Cardiac muscle cell (in vitro differentiated cells and primary cell): ENCODE measurements at places on chromosomes 3 and 15. TPM values are rescaled to one million over a fixed set of nuclear protein-coding genes. Genes with fewer than 3 reads are reported as not detected.

- H3K4me1 ChIP-seq: no peaks in the 10 kb centered on the region
- H3K27me3 ChIP-seq: no peaks in the 10 kb centered on the region
- no peak for DNase-seq
- H3K36me3 ChIP-seq: no peaks in the 10 kb centered on the region
These were observed 45.4 kb downstream of the FGD5 start for GRCh38 chr3:14864131-14864530.

- H3K27ac ChIP-seq: no peak within 1 kb of the TSS
- H3K4me1 ChIP-seq: peaks cover 20% of the 10 kb centered on the region
- no peaks in the 10 kb centered on the region for H3K36me3 ChIP-seq
- peaks cover 9% of the 10 kb centered on the region for H3K27me3 ChIP-seq
These were observed at the start of gene THSD4 for GRCh38 chr15:71114887-71115566. Gene THSD4 (plus strand): TSS chr15:71115471.

The FETUB gene
- not detected in 2 replicates for total RNA-seq

GRCh38 chr15:99230867-99231266 is 18.5 kb downstream of the TTC23 start:
- DNase-seq: no peak
- H3K4me3 ChIP-seq: no peak overlapping the region

The SH3GL3 gene
- 38.2 and 79.6 TPM in 2 replicates for total RNA-seq

DNA sequence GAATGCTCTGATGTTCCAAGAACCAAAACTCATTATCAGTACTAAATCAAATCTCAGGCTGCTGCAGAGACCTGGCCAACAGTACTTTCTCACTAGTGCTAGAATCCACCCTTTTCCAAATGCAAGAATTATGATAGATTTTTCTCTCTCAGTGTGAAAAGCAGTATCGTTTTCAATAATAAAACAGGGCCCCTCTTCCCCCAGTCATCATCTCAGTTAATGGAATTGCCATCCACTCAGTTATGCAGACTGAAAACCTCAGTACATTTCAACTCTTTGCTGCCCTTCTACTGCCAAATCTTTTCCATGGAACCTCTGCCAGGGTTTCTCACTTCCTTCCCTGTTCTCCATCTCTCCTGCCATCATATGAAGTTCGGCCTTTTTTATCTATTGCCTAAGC is 72.4 kb upstream of the FGF12 start:
- no peaks in the 10 kb centered on the region for H3K4me1 ChIP-seq
- no peaks in the 10 kb centered on the region for H3K36me3 ChIP-seq
- no peak for DNase-seq
- H3K27ac ChIP-seq: no peak overlapping the region
- no peaks in the 10 kb centered on the region for H3K27me3 ChIP-seq

The CLDN11 gene
- 0.09 and 0.35 TPM in 2 replicates for total RNA-seq

The RTP3 gene
- total RNA-seq: not detected in 2 replicates

- H3K36me3 ChIP-seq: no peaks in the 10 kb centered on the region
- DNase-seq: no peak
- H3K4me1 ChIP-seq: no peaks in the 10 kb centered on the region
These were observed 89.3 kb downstream of the DIPK2A start for GRCh38 chr3:144060881-144061280.

DNA sequence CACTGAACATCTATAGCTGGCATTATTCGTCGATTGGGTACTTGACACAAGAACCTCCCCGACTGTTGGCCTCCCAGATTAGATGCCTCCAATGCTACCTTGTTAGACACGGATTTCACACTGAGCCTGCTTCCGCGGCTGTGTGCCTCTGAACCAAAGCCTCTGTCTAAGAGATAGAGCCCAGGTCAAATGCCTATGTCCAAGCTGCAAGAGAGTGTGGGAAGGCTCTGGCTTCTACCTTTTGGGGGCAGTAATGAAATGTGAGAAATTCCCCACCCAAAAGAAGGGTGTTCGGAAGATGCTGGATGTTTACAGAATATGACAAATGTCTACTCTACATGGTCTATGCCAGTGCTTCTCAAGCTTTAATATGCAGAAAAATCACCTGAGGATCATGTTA is 2.0 kb upstream of the RPUSD2 start:
- H3K4me1 ChIP-seq: peaks cover 15% of the 10 kb centered on the region
- H3K27me3 ChIP-seq: no peaks in the 10 kb centered on the region
- peaks cover 3% of the 10 kb centered on the region for H3K36me3 ChIP-seq
- H3K27ac ChIP-seq: no peak overlapping the region

The GASK1A gene
- total RNA-seq: 0.78 and 0.80 TPM in 2 replicates

GRCh38 chr15:71295603-71296314 is 180.5 kb downstream of the THSD4 start:
- no peak overlapping the region for H3K4me3 ChIP-seq
- no peaks in the 10 kb centered on the region for H3K36me3 ChIP-seq
- H3K27me3 ChIP-seq: no peaks in the 10 kb centered on the region
- DNase-seq: peak; percentile 56

GRCh38 chr3:9818666-9819335 is 8.7 kb downstream of the TTLL3 start:
- H3K36me3 ChIP-seq: no peaks in the 10 kb centered on the region
- no peak overlapping the region for H3K27ac ChIP-seq
- no peak for DNase-seq

The GOLGA6L4 gene
- total RNA-seq: 0.63 and 2.4 TPM in 2 replicates
